Fibroblast of lung (primary cell): ENCODE measurements at places on chromosomes 3 and 15. TPM values are rescaled to one million over a fixed set of nuclear protein-coding genes. Genes with fewer than 3 reads are reported as not detected.

The MUC13 gene
- under 0.01 TPM in 1 of 2 replicates, not detected in the other for total RNA-seq

The KLHL40 gene
- total RNA-seq: not detected in 2 replicates

The SMCO1 gene
- not detected in 2 replicates for total RNA-seq

The NR1D2 gene
- total RNA-seq: 55.7 and 85.2 TPM in 2 replicates

The NMB gene
- total RNA-seq: 3.1 and 3.6 TPM in 2 replicates

The TM4SF18 gene
- total RNA-seq: not detected in 2 replicates

The PGBD4 gene
- total RNA-seq: 2.6 and 3.0 TPM in 2 replicates

The SLCO3A1 gene
- 7.7 and 8.1 TPM in 2 replicates for total RNA-seq

The MORC1 gene
- not detected in 2 replicates for total RNA-seq

GRCh38 chr3:196528639-196529233, 13.6 kb upstream of the SMCO1 start:
- peak; percentile 64 for DNase-seq

- DNase-seq: no peak
These were observed 45.4 kb downstream of the ST6GAL1 start for GRCh38 chr3:186975726-186976125.

GRCh38 chr15:70704166-70704565, 59.2 kb downstream of the UACA start:
- no peak for DNase-seq

DNA sequence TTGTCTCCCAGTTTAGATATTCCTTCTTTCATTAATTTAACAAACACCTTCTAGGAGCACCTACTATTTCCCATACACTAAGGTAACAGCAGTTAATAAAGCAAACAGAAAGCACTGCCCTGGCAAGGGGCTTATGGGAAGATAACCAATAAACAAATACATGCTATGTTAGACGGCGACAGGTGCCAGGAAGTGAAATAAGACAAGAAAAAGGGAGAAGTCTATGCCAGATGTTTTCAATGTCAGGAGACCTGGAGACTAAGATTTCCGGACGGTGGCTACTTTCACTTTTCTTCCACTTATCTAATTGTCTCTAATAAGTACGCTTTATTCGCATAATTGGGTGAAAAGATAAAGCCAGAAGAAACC, 32.5 kb upstream of the ZNF445 start:
- DNase-seq: peak; percentile 15

DNA sequence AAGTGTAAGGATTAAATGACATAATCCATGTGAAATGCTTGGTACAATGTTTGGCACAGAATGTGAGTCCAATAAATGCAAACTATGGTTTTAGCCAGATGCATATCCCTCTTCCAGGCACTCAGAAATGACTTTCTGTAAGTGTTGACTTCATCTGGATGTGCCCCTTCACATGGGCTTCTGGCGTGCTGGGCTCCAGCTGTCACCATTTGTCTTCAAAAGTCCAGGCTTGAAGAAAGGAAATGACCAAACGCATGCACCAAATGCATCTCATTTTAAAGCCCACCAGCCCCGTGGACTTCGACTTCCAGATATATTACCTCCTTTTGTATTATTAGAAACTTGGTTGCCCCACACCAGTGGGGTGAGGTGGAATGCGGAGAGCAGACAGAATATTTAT, 23.7 kb downstream of the CRYGS start:
- DNase-seq: no peak

GRCh38 chr15:58440158-58440910, 8.5 kb downstream of the LIPC start:
- DNase-seq: peak; percentile 71

DNA sequence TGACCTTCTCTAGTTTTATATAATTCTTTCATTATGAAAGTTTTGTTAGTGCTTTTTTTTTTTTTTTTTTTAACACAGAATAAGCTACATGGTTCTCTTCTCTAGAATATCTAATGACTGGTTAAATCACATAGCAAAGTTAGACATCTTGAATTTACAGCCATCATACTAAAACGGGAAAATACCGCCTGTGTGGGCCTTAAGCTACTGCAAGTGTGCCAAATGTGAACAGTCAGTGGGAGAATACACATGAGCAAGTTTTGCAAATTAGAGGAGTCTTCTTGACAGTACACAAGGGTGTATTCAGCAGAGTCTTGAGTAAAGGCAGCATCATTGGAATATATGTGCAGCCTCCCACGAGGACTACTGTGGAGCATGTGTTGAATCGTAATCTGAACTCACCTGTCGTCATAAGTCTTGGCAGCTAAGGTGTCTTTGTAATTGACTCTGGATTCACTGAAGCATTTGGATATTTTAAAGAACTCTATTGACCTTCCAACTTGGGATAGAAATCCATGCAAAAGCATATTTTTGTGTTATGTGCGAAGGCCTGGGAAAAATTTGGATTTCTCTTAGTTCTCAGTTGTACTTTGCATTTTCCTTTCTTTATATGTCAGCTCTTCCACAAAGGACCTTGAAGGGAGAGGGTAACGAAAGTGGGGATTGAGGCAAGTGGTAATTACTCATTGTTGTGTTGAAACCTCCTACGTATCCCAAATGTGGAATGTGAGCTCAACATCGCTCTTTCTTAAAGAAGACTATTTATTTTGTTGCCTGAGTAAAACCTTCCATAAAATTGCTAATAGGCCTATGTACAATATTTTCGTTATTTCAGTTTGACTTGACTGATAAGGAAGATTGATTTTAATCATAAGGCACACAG, 117.4 kb downstream of the ATG7 start:
- DNase-seq: peak; percentile 57

- no peak for DNase-seq
These were observed 108.4 kb downstream of the TMCO5A start for GRCh38 chr15:38042707-38043445.

DNA sequence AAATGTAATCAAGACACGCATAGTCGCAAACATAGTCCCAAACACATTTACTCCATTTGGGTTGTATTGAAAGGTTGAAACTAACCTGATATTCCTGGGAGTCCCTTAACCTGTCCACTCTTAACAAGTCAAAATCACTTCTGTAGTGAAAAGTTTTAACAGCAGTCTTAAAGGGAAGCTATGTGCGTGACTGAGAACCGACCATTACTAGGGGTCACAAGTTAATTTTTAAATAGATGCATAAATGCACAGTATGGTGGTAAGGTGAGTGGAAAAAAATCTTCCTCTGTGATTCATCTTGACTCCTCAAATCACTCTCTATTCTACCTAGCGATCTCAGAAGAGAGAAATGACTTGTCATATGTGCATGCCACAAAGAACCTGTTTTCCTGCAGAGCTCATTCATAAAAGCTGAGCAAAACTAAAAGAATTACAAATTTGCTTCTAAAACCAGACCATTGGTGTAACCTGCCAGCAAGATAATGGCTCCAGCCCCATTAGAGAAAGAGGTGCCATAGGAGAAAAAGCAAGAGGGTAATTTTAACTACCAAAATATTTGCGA, 4.8 kb downstream of the GPR15 start:
- DNase-seq: no peak

DNA sequence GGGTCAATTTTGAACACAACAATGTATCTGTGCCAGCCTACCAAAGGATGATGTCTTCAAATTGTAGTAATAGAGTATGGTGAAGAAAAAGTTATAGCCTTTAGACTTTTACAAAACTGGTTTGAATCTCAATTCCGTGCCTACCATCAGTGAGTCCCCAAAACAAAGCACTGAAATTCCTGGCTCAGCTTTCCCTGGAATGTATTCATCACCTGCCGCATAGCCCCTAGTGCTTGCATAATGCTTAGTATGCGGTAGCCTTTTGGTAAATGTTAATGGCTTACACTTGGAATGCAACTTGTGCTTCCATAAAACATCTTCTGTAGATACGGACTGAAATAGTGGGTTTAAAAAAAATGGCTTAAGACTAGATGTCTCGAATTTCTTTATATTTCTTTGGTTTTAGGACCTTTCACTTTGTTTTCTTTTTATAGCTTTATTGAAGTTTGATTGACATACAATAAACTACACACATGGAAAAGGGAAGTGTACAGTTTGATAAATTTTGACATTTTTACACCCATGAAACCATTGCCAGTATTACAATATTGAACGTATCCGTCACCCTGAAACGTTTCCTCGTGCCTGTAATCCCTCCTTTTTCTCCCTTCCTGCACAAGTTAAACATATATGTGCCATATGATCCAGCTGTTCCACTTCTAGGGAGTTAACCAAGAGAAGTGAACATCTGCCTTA, 12.1 kb downstream of the SACM1L start:
- no peak for DNase-seq

DNA sequence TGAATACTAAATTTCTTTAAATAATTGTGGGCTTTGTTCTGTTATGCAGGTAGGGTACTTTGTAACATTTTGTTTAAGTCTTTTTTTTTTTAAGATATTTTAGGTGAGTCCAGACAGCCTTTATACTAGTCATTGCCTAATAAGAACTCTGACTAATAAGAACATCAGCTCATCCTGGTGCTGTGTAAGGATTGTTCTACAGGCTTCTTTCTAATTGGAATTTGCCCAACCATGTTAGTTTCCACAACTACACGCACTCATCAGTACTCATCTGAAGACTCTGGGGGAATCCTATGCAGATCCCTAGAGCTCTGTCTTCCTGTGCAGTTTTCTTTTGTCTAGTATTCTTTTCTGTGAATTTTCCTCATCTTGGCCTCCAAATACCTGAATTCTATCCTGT, 741.8 kb downstream of the IGSF11 start:
- DNase-seq: no peak

GRCh38 chr3:43522727-43523362, 99.0 kb downstream of the ANO10 start:
- peak; percentile 43 for DNase-seq
